ENCODE measurements at places on chromosomes 3 and 15.

GRCh38 chr15:65916664-65917406 is 47.5 kb downstream of the RAB11A start:
- DNase-seq = peak; percentile 52

- DNase-seq = peak; percentile 76
Observed at GRCh38 chr15:89335298-89336041, 846 bp upstream of the POLG start.

DNA sequence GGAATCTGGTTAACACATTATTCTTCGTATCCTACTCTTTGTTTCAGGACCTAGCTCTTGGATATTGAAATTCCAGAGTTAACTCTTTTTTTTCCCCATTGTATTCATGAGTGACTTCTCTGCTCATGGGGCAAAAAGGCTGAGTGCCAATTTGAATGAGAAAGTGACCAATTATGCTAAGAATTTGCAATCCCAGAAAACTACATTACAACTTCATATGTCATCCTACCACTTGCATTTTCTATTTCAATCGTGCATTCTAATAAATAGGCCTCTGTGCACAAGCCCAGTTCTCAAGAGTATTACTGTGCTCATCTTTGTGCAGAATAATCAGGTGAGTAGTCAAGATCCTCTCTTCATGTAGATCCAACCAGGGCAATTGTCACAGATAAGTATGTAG is 537.8 kb downstream of the OTOL1 start:
- DNase-seq = no peak

- DNase-seq = no peak
Observed at GRCh38 chr3:150411976-150412375, 3.9 kb downstream of the TSC22D2 start.

- no peak for DNase-seq
Observed at GRCh38 chr3:45595364-45596195, 1.0 kb downstream of the LIMD1 start.

- DNase-seq = no peak
Observed at GRCh38 chr3:45568848-45569762, 25.4 kb upstream of the LIMD1 start.

DNA sequence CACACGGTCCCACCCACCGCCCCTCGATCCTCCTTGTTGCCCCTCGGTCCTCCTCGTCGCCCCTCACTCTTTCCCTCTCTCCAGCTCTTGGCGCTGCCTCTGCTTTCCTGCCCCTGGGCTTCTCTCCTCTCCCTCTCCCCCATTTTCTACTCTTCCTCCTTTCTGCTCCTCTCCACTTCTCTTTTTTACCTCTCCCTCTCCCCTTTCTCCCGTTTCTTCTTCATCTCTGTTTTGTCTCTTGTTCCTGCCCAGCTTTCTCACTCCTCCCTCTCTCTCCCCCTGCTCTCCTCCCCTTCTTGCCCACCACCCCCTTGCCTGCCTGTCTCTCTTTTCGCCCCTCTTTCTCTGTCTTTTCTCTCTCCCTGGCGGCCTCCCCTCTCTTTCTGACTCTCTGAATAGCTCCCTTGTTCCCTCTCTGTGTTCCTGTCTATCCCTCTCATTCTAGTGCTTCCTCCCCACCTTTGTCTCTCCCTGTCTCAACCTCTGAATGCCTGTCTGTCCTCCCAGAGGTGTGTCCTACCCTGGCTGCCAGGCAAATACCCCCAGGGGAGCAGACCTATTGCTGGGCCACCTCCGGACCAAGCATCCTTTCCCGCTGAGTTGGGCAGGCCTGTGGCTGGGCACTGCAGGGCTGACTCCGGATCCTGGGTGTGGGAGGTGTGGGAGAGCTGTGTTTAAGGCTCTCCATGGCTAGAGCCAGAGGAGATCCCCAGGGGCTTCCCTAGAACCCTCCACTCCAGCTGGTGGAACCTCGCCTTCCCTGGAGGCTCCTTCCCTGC is 41.0 kb downstream of the EPHB3 start:
- no peak for DNase-seq

- DNase-seq = no peak
Observed at GRCh38 chr3:181782306-181782954, 70.7 kb downstream of the SOX2 start.

GRCh38 chr15:66840615-66841390 is 138.8 kb downstream of the SMAD6 start:
- DNase-seq = no peak
